ENCODE measurements at places on chromosomes 5 and 9. TPM values are rescaled to one million over a fixed set of nuclear protein-coding genes. Genes with fewer than 3 reads are reported as not detected.

The LCN15 gene
- total RNA-seq = not detected

The TUSC1 gene
- total RNA-seq = 27.0 TPM

The PKN3 gene
- total RNA-seq = 10.4 TPM

The ZNF454 gene
- 5.4 TPM for total RNA-seq

The CTNND2 gene
- total RNA-seq = 2.5 TPM

The LRRTM2 gene
- total RNA-seq = 0.42 TPM

The C5orf52 gene
- total RNA-seq = not detected

The BDP1 gene
- 39.3 TPM for total RNA-seq

The PCDHA13 gene
- total RNA-seq = 3.0 TPM

The ZNF879 gene
- total RNA-seq = 3.7 TPM

The ARRDC3 gene
- total RNA-seq = 121 TPM

The ANKRD34B gene
- not detected for total RNA-seq

The ZBTB26 gene
- total RNA-seq = 9.0 TPM

The PCDHA9 gene
- total RNA-seq = 0.44 TPM

The ENHO gene
- 22.1 TPM for total RNA-seq

The CDX1 gene
- total RNA-seq = 0.22 TPM

The EPB41L4B gene
- 19.3 TPM for total RNA-seq

The GRIA1 gene
- 2.1 TPM for total RNA-seq

The PCDHB5 gene
- total RNA-seq = 5.9 TPM

The FAM114A2 gene
- total RNA-seq = 14.9 TPM

The NTNG2 gene
- total RNA-seq = 0.63 TPM

The PRKACG gene
- not detected for total RNA-seq

The PAEP gene
- not detected for total RNA-seq

The ALDH1A1 gene
- total RNA-seq = 180 TPM

The POLR3G gene
- 6.3 TPM for total RNA-seq

The SPINK5 gene
- 0.39 TPM for total RNA-seq

The TEX48 gene
- not detected for total RNA-seq

The SNX30 gene
- total RNA-seq = 25.3 TPM

The CDKN2B gene
- total RNA-seq = 28.2 TPM

The CHMP5 gene
- total RNA-seq = 56.5 TPM

The OR2Y1 gene
- total RNA-seq = not detected

The PCDHGB2 gene
- 11.4 TPM for total RNA-seq

The SLC45A2 gene
- total RNA-seq = not detected

The HAVCR2 gene
- 32.1 TPM for total RNA-seq

The ZNF618 gene
- total RNA-seq = 7.3 TPM

The RFESD gene
- total RNA-seq = 1.5 TPM

The SLC6A18 gene
- not detected for total RNA-seq

The C5orf46 gene
- not detected for total RNA-seq

The ZNF462 gene
- total RNA-seq = 18.6 TPM

Measured in tibial nerve (tissue), 4 donors.